ENCODE measurements at places on chromosomes 4 and X. TPM values are rescaled to one million over a fixed set of nuclear protein-coding genes. Genes with fewer than 3 reads are reported as not detected.

DNA sequence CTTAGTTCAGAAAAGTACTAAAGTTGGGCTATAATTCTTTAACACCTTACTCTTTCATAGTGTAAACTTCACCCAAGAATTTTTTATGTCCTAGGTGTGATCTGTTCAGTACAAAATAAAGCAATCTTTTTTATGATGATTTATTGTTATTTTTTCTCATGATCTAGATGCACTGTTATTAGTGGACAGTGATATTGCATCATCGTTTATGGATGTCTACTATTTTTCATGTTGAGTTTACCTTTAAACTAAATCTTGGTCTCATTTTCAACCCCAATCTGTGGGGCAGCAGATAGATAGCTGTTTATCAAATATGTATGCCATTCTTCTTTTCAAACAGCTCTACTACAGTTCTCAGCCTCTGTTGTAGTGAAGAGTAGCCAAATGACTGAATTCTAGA lies 215.4 kb downstream of the UGT8 start:
- DNase-seq: no peak

DNA sequence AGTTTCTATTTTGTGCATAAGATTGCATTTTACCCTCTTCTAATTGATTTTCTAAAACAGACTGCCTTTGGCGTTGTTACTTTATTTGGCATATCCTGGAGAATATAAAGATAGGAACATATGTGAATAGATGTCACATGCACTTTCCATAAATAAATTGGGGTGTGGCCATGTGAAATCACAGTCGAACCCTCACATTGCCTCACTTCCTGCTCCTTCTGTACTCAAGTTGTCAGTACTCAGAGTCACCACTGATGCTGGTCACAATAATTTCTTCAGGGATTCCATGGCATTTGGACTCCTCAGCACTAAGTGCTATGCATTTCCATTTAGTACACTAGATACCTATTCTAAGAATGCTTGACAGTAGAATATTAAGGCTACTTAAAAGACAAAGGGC lies 1.4 kb upstream of the EMCN start:
- DNase-seq: no peak

DNA sequence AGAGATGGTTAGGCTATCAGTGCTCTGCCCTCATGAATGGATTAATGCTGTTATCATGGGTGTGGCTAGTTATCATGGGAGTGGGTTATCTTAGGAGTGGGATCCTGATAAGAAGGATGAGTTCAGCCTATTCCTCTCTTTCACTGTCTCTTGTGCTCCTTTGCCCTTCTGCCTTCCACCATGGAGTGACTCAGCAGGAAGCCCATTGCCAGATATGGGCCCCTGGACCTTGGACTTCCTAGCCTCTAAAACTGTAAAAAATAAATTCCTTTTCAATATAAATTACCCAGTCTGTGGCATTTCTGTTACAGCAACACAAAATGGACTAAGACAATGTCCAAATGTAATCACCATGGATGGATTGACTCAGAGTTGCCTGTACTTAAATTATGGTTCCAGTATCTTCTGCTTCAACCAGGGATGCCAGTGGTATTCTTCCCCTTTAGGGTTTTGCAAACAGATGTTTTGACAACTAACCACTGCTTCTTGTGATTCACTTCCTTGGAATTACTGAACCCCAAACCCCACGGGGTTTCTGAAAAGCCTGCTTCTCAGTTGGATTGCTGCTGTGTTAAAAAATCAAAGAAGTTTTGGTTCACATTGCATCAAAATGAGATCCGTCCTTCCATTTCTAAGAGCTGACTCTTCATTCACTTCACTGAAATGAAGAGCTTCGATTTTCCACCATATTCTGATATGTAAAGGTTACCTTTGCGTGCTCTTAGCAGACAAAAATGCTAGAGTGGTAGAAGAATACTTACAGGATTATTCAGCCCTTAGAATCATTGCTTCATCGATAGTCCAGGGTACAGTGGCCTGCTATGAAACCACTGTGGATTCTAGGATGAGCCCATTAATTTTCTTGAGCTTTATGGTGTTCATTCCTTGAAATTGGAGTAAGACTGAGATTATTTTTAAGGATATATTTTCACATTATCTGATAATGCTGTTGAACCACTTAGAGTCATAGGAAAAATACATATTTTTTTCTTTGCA lies 107.7 kb downstream of the FRMPD4 start:
- no peak for DNase-seq

- no peak for DNase-seq
Measured at GRCh38 chr4:115883231-115883630, 769.8 kb upstream of the NDST4 start.

DNA sequence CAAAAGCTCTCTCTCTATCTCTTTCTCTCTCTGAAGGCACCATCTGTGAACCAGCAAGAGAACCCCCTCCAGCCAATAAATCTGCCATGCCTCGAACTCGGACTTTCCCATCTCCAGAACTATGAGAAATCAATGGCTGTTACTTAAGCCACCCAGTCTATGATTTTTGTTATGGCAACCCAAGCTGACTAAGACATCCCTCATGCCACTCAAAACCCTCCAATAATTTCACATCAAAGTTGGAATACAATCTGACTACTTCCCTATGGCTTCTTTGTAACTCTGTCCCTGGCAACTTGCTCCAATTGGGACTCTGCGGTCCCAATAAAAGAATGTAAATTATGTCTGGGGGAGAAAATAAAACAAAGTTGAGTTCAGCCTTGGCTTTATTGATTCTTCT lies 265.7 kb downstream of the SHOX start:
- no peak for DNase-seq

DNA sequence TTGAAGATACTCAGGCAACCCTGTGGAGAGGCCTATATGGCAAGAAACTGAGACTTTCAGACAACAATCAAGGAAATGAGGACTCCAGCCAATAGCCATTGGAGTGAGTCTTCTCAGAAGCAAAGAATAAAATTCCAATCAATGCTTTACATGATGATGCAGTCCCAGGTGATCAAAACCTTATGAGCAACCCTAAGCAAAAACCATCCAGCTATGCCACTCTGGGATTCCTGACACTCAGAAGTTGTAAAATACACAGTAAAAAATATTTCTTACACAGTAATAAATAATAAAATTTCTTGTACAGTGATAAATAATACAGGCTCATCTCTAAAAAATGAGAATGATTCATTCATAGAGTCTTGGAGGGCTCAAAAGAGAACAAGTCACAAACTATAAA lies 150.6 kb downstream of the IL15 start:
- DNase-seq: no peak

Gene P2RY4
- total RNA-seq: 0.42 TPM

Gene SYNPO2
- total RNA-seq: 89.8 TPM

Gene KIF4A
- total RNA-seq: 0.13 TPM
